ENCODE measurements at places on chromosomes 1 and 21. TPM values are rescaled to one million over a fixed set of nuclear protein-coding genes. Genes with fewer than 3 reads are reported as not detected.

Gene URB2
- total RNA-seq, result 14.7 TPM

DNA sequence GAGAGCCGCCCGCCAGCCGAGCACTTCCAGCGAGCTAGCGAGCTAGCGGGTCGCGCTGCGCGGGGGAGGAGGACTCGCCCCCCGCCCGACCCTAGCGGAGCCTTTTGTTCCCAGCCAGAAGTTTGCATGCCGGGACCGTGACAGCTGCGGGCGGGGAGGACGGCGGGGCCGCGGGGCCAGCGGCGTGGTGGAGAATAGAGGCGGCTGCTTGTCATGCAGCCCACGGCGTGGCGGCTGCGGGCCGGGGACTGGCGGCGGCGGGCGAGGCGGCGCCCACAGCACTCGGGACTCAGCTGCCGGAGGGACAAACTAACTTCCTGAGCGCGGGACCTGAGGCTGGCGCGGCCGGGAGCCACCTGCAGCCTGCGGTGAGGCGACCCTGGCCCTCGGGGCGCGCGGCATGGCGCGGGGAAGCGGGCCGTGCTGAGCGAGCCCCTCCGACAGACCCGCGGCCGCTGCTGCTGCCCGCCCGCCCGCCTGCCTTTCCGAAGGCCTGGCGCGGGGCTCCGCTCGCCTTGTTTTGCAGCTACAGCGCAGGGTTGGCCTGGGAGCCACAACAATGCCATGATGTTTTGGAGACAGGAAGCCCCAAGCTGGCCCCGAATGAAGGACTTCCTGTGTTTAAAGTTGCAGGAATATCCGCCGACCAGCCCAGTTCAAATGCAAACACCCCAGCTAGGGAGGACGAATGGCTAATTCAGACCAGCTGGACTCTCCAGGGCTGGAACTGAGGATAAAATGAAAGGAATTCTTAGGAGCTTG lies 82.2 kb upstream of the BMP8A start:
- DNase-seq, result peak; percentile 82

DNA sequence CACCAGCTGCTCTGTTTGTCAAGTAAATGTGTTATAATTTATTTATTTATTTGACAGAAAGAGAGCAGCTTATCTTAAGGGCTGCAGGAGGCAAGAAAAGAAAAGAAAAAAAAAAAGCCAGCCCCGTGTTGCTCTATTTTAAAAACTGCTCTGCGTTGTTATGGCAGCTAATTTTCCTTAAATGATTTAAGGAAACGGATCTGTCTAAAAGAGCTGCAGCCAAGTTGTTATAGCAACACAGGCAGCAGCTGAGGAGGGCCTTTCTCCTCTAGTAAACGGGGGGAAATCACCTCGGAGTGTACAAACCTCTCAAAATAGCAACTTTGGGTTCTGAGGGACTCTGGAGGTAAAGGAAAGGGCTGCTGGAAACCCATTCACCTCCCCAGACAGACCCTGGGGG lies 149.2 kb downstream of the BEND5 start:
- no peak for DNase-seq

Gene REN
- total RNA-seq, result 4.3 TPM

Gene NFASC
- total RNA-seq, result 1.9 TPM

- peak; percentile 75 for DNase-seq
These were observed 7.8 kb downstream of the C1orf162 start for GRCh38 chr1:111481387-111482221.

DNA sequence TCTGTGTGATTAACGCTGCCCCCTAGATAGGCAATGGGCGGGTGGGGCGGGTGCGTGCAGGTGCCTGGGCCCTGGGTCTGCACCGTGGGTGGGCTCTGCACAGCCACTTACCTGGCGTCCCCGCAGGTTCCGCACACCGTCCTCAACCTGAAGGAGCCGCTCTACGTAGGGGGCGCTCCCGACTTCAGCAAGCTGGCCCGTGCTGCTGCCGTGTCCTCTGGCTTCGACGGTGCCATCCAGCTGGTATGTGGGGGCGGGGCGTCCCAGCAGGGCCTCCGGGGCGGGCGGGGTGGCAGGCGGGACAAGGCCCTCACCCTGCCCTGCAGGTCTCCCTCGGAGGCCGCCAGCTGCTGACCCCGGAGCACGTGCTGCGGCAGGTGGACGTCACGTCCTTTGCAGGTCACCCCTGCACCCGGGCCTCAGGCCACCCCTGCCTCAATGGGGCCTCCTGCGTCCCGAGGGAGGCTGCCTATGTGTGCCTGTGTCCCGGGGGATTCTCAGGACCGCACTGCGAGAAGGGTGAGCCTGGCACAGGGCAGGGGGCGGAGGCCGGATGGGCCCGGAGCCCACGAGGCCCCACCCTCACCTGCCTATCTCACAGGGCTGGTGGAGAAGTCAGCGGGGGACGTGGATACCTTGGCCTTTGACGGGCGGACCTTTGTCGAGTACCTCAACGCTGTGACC lies 22.8 kb downstream of the RNF223 start:
- no peak for DNase-seq

DNA sequence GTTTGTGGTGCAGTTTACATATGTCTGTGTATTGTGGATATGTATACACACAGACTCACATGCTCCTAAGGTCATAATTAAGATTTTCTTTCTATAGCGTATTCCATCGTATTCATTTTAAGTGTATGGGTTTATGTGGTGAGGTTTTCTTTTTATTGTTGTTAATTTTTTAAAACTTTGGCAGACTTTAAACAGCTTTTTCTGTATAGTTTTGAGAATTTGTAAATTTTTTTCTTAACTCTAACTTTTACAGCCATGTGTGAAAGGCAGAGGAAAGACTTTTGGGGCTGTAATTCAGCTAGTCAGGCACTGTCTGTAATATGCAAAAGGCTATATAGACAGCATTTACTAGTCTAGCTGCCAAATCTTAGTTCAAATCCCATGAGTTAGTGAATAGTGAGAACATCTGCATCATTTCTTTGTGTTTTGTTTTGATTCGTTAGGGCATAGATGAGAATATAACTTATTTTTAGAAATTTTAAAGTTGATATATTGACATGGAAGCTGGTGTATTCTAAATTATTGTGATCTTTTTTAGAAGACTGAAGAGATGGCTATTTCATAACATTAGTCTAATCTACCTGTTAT lies 2.3 kb downstream of the MAGI3 start:
- no peak for DNase-seq

DNA sequence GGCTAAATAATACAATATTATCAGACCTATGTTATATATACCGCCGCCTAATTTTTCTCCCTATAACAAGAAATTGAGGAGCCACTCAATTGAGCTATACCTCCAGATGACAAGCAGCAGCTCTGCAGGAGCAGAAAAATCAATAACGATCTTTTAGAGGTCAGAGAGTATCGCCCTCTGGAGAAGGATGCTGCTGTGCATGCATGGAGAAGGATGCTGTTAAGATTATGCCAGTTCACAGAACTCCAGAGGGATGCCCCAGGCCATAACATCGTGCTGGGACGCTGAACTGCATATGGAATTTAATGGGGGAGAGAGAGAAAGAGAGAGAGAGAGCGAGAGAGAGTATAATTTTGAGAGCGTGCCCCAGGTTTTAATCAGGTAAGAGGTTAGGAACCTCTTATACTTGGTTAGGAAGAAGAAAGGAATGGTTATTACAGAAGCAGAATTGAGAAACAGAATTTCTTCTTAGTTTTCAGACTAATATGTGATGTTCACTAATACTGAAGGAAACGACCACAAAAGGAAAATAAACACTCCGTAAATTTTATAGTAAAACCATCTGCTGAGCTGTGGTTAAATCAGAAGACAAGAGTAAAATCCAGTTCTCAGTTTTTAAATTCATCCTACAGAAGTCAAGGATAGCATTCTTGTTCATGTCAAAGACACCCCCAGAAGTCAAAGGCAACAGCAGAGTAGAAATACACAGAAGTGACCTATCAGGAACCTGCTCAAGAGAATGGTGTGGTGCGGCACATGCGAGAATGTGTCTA lies 111.1 kb downstream of the SMYD2 start:
- DNase-seq, result peak; percentile 58

GRCh38 chr1:55673416-55673815 lies 458.3 kb upstream of the USP24 start:
- no peak for DNase-seq

- peak; percentile 67 for DNase-seq
These were observed 51.8 kb downstream of the EDN2 start for GRCh38 chr1:41432481-41433280.

DNA sequence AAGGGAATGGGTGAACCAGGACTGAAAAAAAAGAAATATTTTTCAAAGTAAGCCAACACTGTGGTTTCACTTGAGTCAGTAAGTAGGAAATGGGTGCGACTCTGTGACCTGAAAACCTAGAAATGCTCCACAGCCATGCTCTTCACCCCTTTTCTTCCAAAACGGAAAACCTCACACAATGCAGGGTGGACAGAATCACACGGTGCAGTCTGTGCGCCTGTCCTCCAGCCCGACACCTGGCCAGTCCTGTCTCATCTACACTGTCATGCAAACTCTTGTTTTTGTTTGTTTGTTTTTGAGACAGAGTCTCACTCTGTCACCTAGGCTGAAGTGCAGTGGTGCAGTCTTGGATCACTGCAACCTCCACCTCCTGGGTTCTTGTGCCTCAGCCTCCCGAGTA lies 53.3 kb downstream of the B3GALT5 start:
- no peak for DNase-seq

- peak; percentile 42 for DNase-seq
These were observed 18.9 kb upstream of the IPP start for GRCh38 chr1:45769261-45769932.

DNA sequence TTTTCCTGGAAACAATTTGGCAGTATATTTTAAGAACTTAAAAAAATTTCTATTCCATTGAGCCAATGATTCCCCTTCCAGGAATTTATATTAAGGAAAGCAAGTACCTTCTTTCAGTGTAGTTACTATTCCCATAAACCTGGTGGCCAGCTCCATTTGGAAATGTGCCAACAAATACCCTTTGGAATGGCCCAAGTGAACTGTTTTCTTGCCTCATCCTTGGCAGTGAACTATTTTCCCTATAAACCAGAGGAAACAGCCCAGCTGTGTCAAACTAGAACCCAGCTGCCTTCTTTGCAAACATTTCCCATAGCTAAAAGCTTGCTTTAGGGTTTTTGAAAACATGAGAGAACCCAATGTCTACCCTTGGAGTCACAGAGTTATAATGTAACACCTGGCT lies 496.9 kb downstream of the NEGR1 start:
- no peak for DNase-seq

- DNase-seq, result no peak
These were observed 500.8 kb upstream of the PBX1 start for GRCh38 chr1:164058198-164058597.

DNA sequence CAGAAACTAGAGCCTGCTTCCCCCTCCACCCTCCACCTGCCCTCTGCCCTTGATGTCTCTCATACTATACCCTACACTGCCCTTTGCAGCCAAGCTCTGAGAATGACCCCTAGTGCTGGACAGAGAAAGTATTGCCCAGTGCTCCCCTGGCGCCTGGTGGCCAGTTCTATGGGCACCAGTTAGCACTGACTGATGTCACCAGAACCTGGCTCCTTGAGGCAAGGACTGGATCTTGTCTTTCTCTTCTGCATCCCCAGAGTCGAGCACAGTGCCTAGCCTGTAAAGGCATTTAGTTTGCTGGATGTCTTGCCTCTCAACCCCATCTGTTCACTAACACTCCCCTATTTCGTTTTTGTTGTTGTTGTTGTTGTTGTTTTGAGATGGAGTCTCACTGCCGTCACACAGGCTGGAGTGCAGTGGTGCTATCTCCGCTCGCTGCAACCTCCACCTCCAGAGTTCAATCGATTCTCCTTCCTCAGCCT lies 5.9 kb downstream of the PHLDA3 start:
- DNase-seq, result no peak

DNA sequence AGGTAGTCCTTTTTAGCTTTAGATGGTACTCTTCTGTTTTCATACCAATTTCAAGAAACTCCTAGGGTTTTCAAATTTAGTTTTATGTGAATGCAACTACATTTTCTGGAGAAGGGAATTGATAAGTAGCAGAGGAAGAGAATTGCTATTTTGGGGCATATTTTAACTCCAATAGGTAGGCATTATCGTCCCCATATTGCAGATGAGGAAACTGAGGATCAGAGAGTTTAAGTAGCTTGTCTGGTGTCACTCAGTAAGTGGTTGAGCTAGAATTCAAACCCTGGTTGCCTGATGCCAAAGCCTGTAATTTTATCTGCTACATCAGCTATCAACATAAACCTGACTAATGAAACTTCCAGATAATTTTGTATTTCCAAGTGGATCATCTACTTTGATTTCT lies 1.9 kb downstream of the NFYC start:
- no peak for DNase-seq

Gene GUK1
- 367 TPM for total RNA-seq

- DNase-seq, result no peak
These were observed 264.1 kb downstream of the FOXD2 start for GRCh38 chr1:47701741-47702515.

GRCh38 chr1:55423376-55423775 lies 208.2 kb upstream of the USP24 start:
- no peak for DNase-seq

DNA sequence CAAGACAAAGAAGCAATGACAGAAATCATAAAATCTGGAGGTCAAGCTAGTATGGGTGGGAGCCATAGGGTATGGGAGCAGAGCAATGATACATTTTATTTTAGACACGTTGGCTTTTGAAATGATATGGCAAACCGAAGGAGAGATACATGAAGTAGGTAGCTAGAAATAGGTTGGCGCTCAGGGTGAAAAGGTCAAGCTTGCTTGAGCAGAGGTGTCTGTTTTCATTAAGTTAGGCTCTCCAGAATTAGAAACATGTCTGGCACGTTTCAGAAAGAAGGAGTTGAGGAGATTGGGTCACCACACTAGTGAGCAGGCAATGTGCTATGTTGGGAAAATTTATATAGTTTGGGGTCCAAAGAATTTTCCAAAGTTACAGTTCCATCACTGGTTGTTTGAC lies 151.4 kb downstream of the AMY1C start:
- no peak for DNase-seq

Gene RNU1-4
- total RNA-seq, result under 0.01 TPM

DNA sequence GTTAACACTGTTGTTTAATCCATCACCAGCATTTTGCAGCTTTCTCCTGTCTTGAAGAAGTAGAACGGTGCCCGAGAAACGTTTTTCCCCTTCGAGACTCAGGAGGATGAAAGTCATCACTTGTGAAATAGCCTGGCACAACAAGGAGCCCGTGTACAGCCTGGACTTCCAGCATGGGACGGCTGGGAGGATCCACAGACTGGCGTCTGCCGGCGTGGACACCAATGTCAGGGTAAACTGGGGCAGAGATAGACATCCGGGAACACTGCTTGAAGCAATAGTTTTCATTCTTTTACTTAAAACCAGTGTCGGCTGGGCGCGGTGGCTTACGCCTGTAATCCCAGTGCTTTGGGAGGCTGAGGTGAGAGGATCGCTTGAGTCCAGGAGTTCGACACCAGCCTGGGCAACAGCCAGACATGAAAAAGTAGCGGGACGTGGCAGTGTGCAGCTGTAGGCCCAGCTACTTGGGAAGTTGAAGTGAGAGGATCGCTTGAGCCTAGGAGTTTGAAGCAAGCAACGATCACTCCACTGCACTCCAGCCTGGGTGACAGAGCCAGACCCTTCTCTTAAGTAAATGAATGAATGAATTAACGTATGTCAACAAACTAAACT lies 945 bp downstream of the CHAF1B start:
- no peak for DNase-seq

Gene AMY2A
- total RNA-seq, result not detected

Gene IGSF9
- total RNA-seq, result not detected

Gene OR2T35
- total RNA-seq, result not detected

GRCh38 chr1:232876506-232877364 lies 71.5 kb downstream of the MAP10 start:
- no peak for DNase-seq

Gene LY9
- not detected for total RNA-seq

All from fibroblast of villous mesenchyme (primary cell).